ENCODE measurements at places on chromosomes 11 and 22.

- no peak for DNase-seq
Observed at GRCh38 chr22:17199003-17199731, 20.1 kb downstream of the ADA2 start.

- DNase-seq = peak; percentile 86
Observed at GRCh38 chr11:450809-451451, 851 bp downstream of the PTDSS2 start.

DNA sequence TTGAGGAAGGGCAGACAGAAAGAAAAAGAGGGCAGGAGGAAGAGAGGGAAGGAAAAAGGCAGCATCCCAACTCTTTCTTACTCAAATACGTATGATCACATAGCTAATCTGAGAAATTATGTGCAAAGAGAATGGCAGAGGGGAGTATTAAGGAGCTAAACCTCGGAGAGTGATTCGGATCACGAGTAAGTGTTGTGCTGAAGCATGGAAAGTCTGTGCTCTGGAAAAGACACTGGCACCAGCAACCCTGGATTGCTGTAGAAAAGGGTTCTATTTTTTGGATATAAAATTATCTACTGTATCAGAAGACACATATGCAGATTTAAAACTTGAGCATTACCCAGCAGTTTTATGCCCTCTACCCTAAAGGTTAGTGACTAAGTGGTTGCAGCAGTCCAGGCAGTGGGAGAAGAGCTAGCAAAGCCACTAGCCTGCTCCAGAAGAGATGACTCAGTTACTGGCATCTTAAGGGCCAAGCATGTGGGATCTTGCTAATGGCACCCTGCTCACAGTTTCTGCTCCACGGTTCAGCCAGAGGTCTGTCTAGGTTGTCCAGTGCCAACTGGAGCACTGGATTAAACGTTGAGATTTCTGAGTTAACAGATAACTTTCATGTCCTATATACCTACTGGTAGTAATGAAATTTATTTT, 151.7 kb downstream of the SWAP70 start:
- DNase-seq = no peak

GRCh38 chr11:120013325-120014250, 124.3 kb downstream of the TRIM29 start:
- DNase-seq = no peak

GRCh38 chr11:69088676-69089146, 40.0 kb downstream of the TPCN2 start:
- DNase-seq = peak; percentile 36

All from central memory CD4-positive, alpha-beta T cell (primary cell).